Stimulated activated CD8-positive, alpha-beta memory T cell treated with anti-CD3 and anti-CD28 coated beads, Interleukin-4, amount 100 ng/mL, for 48 hours (primary cell): ENCODE measurements at places on chromosomes 4 and X.

DNA sequence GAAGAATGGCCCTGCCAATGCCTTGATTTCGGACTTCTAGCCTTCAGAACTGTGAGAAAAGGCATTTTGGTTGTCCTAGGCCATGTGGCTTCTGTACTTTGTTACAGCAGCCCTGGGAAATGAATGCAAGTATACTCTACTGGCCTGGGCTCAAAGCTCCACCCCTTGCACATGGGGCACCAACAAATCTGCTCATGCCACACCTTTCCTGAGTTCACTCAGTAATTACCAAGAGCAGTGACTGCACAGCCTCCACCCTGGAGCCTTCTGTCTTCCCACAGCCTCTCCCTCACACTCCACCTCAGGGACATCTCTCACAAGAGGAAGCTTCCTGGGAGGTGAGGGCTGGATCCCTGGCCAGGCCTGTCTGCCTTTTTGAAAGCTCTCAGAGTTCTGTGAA lies 29.1 kb upstream of the GAB1 start:
- DNase-seq = no peak

- no peak for DNase-seq
These were observed 95.6 kb upstream of the SLC4A4 start for GRCh38 chr4:71243091-71243833.

DNA sequence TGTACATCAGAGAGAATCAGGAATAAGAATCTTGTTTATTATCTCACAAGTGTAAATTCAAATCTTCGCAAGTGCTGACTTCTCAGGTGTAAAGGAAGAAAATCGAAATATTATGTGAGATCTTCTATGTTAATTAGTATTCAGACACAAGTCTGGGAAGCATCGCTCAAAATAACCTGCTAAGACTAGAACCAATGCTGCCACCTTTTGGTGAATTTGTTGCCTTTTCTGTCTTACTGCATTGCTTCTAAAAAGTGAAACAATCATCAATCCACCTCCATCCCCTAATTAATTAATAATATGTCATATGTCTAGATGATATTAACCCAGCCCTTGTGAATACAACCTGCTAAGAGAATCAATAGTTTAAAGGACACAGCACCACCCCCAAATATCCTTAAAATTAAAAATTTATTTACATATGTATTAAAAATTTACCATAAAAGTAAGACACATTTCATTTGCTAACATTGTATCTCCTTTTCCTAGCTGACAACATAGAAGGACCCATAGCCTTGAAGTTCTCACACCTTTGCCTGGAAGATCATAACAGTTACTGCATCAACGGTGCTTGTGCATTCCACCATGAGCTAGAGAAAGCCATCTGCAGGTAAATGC lies 3.5 kb downstream of the EPGN start:
- DNase-seq = no peak

- DNase-seq = no peak
These were observed 14.4 kb upstream of the MXRA5 start for GRCh38 chrX:3360881-3361280.

DNA sequence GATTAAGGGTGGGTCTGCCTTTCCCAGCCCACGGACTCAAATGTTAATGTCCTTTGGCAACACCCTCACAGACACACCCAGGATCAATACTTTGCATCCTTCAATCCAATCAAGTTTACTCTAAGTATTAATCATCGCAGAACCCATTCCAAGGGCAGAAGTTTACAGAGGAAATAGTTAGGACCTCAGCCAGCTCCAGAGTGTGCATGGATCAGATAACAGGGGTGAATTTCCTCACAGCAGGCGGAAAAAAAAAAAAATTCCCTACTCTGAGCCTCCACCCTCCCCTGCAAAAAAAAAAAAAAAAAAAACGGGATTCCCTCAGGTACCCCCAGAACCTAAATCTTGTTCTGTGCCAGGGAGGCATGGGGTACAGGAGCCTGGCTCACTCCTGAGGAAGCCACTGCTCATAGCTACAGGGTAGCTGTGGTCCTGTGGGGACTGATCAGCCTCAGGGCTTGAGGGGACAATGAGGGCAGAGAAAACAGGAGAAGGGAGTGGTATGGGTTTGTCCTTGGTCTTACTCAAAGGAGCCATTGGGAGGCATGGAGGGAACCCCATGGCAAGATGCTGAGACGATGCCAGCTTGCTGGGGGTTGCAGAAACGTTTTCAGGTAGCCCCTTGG lies 113.0 kb downstream of the DHRSX start:
- DNase-seq = no peak

DNA sequence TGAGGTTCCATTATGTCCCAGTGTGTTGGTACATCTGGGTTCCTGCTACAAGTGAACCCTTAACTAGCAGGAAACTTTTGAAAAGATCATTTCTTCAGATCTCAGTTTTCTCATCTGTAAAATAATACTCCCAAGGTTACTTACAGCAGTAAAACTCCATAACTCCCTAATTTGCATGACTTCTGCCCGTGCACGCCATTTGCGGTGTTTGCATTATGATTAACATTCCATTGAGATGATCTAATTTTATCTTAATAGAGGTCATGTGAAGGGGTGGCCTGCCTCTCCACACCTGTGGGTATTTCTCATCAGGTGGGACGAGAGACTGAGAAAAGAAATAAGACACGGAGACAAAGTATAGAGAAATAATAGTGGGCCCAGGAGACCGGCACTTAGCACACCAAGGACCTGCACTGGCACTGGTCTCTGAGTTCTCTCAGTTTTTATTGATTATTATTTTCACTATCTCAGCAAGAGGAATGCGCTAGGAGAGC lies 219.8 kb downstream of the TLL1 start:
- no peak for DNase-seq

DNA sequence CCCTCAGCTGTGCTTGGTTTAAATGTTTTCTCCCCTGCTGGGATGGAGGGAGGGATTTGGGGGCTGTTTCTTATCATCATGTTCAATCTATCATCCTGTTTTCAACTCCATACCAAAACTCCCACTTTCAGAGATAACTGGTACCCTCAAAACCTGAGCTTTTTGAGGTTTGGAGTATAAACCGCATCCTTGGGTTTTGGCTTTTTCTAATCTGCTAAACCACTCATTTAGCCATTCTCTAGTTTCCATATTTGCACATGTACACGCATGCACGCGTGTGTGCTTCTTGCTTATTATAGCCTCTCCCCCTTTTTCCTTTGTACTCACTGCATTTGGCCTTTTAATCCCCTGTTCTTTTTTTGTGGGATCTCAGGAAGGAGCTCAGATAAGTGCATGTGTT lies 116.7 kb upstream of the TEX13D start:
- no peak for DNase-seq

- no peak for DNase-seq
These were observed 951.2 kb downstream of the PCDH18 start for GRCh38 chr4:136581119-136581518.

GRCh38 chr4:6369035-6369434 lies 99.4 kb downstream of the WFS1 start:
- no peak for DNase-seq

- no peak for DNase-seq
These were observed 25.0 kb upstream of the CWH43 start for GRCh38 chr4:48960988-48961635.

GRCh38 chrX:773292-774025 lies 142.9 kb downstream of the SHOX start:
- DNase-seq = no peak

DNA sequence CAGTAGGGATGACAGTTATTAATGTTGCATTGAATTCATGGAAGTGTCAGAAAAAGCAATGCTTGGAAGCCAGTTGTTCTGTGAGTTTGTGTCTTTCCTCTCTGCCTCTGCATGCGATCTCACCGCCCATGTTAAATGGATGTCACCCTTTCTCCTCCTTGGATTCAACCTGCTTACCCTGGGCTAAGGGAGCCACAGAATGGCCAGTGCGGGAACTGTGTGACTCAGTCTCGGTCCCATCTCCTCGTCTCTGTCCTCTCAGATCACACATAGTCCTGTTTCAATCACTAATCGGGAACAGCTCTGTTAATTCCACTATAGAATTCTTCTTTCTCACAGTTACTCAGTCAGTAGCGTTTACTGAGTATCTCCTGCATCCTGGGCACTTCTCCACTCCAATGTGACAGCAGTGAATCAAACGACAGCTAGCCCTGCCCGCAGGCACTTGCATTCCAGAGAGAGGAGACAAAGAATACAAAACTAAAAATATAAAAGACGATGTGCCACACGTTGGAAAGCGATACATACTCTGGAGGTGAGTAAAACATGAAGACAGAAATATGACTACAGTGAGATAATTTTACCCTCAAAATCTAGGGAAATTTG lies 53.6 kb upstream of the TLR3 start:
- no peak for DNase-seq

DNA sequence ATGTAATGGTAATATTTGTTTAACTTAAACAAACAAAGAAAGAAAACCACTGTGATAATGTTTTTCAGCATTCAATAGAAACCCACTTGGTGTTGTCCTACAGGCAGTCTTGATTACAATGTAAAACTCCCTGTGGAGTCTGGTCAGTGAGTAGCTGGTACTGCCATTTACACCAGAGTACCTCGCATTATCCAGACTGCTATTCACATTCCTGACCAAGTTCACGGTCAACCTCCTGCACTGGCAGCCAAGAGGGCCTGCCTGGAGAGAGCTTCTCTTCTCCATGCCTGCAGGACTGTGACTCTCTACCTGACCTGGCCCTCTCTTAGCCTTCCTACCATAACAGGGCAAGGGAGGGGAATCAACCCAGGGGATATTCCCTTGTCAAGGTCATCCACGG lies 2.9 kb upstream of the LONRF3 start:
- DNase-seq = no peak

DNA sequence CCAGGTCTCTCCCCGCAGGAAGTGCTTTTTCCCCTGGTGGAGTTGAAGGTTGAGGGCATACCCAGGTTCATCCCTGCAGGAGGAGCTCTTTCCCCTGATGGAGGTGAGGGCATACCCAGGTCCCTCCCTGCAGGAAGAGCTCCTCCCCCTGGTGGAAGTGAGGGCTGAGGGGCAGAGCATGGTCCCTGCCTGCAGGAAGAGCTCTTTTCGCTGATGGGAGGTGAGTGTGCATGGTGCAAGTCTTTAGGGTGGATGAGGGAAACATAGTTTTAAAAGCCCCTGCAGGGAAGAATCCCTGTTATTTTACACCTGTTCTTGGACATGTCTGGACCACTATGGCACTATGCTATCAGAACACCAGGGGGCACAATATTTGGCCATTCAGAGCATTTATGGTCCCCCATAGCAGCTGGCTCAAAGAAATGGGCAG lies 43.7 kb upstream of the PUDP start:
- no peak for DNase-seq

DNA sequence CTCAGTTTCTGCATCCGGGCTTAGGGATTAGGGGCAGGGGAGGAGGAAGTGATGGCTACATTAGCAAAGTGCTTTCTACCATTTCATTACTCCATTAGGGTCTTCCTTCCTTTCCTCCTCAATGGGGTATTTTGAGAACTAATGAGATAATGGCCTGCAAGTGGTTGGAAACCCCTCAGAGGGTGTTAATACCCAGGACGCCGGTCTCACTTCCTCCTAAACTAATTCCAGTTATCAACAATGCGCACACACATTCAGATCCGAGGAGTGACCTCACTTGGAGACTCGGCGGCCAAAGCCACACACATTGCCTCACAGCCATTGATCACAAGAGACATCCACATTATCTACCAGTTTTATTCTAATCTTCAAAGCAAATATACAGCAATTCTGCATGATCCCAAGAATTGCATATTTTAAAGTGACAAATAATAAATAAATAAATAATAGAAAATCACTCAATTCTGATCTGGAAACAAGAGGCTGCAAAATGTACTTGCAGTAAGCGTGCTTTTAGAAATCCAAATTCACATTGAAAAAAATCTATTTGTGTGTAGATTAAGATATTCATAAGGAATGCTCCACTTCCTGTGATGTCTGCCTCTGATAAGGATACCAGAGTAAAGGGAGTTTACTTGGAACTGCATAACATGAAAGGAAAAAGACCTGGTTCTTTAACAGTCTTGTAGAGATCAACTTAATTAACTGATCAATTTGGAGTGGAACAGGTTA lies 329.1 kb downstream of the FBXW7 start:
- DNase-seq = no peak

DNA sequence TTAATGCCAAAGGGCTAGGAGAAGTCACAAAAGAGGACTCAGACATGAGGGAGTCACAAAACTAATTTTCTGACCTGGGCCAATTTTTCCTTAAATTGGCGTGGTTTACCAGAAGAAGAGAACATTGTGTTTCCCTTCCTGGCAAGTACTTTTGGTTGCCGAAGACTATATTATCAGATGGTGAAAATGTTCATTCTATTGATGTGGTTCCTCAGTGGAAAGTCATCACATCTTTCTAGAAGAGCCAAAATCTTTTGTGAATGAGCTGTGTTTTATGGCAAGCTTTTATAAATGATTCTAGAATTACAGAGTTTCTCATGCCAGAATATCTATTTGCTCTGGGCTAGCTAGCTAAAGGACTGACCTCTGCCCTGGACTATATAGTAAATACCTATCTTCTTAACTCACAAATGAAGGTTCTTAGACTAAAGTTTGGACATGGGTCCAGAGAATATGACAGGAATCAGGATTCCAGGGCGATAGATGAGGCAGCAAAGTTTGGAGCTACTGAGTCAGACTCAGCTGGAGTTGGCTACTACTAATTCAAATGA lies 288.9 kb downstream of the IL1RAPL2 start:
- no peak for DNase-seq

GRCh38 chrX:41973208-41973607 lies 49.9 kb upstream of the CASK start:
- no peak for DNase-seq

GRCh38 chrX:47176101-47176740 lies 17.4 kb upstream of the UBA1 start:
- DNase-seq = no peak

GRCh38 chr4:71549516-71550160 lies 210.8 kb downstream of the SLC4A4 start:
- no peak for DNase-seq

GRCh38 chrX:105725228-105725627 lies 97.1 kb upstream of the NRK start:
- no peak for DNase-seq

- DNase-seq = no peak
These were observed 75.6 kb downstream of the SYTL5 start for GRCh38 chrX:38081909-38082308.

GRCh38 chrX:15854080-15854655 lies 445 bp downstream of the AP1S2 start:
- DNase-seq = peak; percentile 46

DNA sequence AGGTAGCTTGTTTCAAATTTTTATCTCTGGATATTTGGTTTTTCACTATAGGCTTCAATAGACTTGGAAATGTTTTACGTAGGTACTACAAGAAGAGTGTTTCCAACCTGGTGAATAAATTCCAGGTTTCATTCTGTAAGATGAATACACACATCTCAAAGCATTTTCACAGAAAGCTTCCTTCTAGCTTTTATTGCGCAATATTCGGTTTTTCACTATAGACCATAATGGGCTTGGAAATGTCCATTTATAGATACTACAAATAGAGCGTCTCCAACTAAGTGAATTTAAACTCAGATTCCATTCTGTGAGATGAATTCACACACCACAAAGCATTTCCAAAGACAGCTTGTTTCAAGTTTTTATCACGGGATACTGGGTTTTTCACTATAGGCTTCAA lies 857.7 kb upstream of the HS3ST1 start:
- DNase-seq = no peak

GRCh38 chrX:138858438-138858837 lies 146.9 kb upstream of the FGF13 start:
- DNase-seq = no peak

- DNase-seq = no peak
These were observed 44.6 kb upstream of the FGFBP2 start for GRCh38 chr4:16007471-16008095.

- no peak for DNase-seq
These were observed 810.9 kb upstream of the TENM3 start for GRCh38 chr4:181432335-181432734.
